Prostate gland (tissue), 2 donors: ENCODE measurements at places on chromosomes 3 and 15.

GRCh38 chr3:81549388-81549787 lies 212.1 kb downstream of the GBE1 start:
- no peak for DNase-seq

- DNase-seq, result no peak
Measured at GRCh38 chr15:92069308-92070250, 216.1 kb downstream of the SLCO3A1 start.

- no peak for DNase-seq
Measured at GRCh38 chr3:53506110-53506762, 11.8 kb downstream of the CACNA1D start.

DNA sequence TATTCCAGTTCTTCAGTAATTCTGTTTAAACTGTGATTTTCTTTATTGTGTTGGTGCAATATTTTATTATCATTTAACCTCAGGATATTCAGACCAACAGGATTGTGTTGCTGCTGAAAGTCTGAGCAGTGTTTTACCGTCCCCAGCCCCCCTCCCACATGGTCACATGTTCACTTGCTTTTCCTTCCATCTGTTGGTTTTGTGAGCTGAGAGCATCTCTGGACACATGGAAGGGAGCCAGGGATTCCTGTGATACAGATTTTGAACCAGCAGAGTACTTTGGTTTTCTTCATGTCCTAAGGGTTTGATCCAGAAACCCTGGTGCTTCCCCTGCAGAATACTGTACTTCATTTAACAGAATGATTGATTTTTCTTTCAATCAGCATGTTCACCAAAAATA lies 11.9 kb downstream of the ARRDC4 start:
- no peak for DNase-seq

DNA sequence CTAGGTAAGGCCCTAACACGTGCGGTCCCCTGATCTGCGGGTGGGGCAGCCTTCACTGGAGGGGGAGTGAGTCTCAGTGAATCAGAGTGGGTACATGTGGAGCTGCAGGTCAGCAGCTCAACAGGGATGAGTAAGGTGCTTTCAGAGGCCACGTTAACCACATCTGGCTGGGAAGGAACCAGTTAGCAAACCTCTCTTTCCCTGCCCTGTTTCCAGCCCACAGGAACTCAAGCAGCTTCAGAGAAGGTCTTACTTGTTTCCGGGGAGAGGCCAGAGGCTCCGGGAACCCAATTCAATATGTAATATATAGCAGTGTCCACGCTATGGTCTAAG lies 175.3 kb downstream of the XXYLT1 start:
- DNase-seq, result no peak

- no peak for DNase-seq
Measured at GRCh38 chr15:81313686-81314085, 10.3 kb downstream of the STARD5 start.

DNA sequence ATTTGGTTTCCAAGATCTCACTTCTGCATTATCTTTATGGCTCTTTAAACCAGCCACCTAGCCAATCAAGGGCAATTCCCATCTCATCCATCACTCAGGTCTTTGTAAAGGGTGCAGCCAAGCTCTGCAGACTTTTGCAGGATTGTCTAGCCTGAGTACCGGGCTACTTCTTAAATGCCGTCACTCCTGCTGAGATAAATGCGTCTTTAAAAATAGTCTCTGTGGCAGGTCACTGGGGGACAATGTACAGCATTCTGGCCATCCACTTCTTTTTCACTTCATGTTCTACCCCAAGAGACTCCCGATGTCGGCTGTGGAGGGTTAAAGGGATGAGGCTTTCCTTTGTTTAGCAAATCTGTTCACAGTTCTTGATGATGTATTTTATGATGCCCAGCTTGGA lies 194.7 kb downstream of the SV2B start:
- no peak for DNase-seq

- DNase-seq, result no peak
Measured at GRCh38 chr3:197615430-197615829, 59.7 kb upstream of the BDH1 start.

DNA sequence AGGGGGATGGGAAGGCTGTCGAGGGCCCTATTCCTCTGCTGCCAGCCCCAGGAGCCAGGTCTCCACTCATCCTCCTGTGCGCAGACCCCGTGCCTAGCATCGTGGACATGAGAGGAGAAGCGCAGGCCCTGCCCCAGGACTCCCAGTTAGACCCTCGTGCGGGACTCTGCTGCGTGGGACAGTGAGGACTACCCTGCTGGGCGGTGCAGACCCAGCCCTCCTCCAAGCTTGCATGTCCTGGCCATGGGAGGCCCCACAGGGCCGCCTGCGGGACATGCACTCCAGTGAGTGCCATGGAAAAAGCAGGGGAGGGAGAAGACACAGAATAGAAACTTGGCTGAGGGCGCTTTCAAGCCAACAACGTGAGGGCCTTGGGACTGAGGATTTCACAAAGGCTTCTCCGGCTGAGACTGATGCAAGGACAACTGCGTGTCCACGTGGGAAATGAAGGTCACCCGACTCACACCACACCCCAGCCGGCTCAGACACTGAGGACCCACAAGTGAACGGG lies 62.6 kb upstream of the IQSEC1 start:
- DNase-seq, result no peak

DNA sequence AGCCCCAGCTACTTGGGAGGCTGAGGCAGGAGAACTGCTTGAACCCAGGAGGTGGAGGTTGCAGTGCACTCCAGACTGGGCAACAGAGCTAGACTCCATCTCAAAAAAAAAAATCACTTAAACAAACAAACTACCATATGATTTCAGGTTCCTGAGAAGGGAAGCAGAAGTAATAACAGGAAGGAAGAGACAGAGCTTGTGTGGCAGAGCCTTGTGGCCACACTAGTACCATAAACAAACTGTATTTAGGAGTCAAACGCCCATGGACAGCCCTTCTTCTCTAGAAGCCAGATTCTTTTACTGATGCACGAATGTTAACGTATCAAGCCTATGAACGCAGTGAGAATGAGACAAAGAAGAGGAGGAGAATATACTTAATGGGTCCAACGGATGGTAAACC lies 12.0 kb downstream of the MTMR10 start:
- no peak for DNase-seq

DNA sequence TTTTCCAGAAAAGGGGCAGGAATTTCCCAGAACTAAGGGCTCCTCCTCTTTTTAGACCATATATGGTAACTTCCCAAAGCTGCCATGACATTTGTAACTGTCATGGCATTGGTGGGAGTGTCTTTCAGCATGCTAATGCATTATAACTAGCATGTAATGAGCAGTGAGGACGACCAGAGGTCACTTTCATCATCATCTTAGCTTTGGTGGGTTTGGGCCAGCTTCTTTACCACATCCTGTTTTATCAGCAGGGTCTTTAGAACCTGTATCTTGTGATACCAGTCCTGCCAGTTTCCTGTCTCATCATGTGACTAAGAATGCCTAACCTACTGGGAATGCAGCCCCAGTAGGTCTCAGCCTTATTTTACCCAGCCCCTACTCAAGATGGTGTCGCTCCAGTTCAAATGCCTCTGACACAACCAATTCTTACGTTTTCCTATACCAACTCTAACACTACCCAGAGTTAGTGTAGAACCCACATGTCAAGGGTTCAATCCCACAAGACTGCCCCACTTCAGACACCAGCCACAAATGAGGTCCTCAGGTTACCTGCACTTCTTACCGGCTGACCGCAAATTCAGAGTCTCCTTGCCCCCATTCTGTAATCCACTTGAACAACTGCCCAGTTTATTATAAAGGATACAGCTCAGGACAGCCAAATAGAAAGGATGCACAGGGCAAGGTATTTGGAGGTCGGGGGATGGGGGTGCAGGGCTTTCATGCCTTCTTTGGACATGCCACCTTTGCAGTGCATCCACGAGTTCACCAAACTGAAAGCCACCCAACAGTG lies 17.7 kb downstream of the FOXB1 start:
- no peak for DNase-seq

GRCh38 chr3:103644450-103644849 lies 1209.6 kb downstream of the ZPLD1 start:
- no peak for DNase-seq

DNA sequence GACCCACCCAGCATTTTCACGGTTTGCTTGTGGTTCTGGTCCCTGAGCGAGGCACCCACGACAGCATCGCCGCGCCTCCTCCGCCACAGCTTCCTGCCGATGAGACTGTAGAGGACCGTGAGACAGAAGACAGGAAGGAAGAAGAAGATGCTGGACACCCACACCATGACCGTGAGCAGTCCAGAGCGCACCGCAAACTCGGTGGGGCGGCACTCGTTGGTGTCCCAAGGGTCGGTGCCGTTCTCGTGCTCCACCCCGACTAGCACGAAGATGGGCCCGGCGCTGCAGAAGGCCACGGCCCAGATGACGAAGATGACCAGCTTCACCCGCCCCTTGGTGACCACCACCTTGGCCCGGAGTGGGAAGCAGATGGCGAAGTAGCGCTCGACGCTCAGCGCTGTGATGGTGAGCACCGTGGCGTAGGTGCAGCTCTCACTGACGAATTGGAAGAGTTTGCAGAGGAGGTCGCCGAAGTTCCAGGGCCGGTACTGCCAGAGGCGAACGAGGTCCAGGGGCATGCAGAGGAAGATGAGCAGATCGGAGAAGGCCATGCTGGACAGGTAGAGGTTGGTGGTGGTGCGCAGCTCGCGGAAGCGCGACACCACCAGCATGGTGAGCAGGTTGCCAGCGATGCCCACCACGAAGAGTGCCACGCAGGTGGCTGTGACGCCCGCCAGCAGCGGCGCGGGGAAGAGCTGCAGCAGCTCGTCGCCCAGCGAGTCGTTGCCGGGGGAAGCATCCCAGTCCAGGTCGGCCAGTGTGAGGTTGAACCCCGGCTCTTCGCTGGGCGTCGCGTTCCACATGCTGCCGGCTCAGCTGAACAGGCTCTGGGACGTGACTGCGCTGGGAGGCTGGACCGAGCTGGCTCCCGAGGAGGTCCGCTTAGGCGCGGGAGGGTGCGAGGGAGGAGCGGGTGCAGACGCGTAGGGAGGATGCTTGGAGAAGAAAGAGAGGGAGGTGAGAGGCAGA lies at the start of gene GHSR:
GHSR (minus strand) TSS at position 846 of the 969 bp plus-strand sequence; CDS start at position 803, 43 bp downstream.
- no peak for DNase-seq

DNA sequence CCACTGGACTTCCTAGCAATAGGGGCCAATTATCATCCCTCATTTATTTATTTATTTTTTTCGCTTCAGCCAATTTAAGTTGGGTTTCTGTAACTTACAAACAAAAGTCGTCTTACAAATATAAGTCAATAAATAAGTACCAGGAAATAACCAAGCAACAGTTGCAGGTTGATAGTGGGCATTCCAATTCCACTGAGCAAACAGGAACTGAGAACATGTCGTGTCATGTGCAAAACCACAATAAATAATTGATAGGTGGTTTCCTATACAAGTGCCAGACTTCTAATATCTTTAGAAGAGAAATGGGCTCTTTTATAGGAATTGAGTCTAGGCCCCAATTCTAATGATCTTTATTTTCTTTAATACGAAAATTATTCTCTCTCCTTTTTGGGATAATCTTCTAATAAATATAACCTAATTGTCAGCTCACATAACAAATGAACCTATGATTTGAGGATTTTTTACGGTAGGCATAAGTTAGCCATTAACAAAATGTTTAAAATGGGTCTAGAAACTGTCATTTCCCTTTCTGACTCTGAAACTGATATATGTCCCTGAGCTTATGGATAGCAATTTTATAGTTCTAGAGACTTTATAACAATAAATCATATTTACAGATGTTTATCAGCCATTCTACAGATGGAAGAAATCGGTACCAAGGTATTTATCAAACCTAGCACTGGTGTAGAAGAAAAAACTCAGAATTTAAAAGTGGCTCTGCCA lies 571.8 kb downstream of the FOXP1 start:
- DNase-seq, result peak; percentile 39

DNA sequence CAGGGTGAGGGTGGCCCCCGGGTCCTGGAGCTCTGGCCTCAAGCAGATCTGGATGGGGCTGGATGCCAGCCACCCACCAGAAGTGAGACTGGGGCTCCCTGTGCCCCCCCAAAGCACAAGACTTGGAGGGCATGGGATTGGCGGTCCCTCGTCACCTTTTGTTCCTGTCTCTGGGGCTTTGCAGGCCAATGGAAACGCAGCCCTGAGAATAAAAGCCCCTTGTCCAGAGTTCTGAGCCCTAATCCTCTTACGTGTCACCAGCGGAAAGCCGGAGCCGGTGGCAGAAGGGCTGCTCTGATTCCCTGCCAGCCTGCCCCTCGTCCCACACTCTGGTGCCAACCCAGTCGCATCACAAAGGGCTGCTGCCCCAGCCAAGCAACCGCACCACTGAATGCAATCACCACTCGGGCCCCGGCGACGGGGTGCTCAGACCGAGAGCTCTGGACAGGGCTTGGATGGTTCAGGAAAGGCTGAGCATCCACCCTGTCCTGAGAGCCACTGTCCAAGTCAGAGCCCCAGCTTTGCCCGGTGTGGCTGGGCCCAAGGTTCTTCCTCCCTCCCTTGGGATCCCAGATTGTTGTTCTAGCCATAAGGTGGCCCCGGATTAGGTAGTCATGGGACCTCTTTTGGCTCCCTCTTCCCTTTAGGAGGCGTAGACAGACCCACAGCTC lies 22.8 kb upstream of the ELP6 start:
- DNase-seq, result no peak
